ENCODE measurements at places on chromosomes 4 and X.

- no peak for DNase-seq
These were observed 128.7 kb upstream of the TLL1 start for GRCh38 chr4:165744370-165744769.

DNA sequence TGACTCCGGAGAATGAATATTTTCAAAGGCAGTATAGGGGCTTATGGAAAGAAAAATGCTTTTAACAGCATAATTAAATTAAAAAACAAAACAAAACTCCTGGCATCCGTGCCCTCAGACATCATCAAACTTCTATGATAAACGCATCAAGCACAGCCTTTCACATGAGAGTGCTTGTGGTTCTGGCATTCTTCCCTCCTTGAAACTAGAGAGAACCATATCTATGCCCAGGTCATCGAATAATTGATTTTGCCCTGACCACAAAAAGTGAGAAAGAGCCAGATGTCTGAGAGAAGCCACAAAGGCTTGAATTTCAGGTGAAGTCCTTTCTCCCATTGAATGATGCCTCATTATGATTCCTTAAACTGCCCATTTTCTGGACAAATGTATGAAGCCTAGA is 286.8 kb downstream of the CBLL2 start:
- DNase-seq, result no peak

DNA sequence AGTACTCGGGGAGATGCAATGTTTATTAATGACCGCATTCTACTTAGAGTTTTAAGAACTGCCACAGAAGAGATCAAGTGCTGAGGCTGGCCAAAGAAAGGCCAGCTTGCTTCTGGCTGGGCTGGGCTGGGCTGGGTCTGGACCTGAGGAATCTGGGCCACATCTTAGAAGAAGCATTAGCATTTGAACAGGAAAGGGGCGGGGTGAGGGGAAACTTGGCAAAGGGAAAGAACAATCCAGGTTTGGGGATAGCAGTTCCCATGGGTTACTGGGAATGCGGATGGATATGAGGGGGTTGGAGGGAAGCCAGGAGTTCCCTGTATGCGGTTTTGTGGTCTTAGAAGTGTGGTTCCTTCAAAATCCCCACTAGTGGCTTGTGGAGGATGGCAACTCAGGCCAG is 83.3 kb downstream of the CLDN34 start:
- DNase-seq, result no peak

DNA sequence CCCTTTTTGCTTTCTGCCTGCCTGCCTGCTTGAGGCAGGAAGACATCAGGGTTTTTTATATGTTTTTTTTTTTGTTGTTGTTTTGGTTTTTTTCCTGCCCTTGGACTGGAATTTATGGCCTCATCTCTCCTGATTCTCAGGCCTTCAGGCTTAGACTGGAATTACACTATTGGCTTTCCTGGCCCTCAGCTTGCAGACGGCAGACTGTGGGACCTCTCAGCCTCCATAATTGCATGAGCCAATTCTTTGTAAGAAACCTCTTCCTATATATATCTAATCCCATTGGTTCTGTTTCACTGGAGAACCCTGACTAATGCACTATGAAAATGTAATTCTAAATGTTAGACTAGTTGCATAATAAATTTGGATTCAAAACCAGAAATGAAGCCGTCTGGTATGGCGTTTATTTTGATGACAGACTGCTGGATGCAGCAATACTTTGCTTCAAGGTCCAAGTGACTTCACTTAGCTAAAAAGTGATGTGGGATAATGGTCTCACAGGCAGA is 59.0 kb downstream of the SEL1L3 start:
- DNase-seq, result no peak

DNA sequence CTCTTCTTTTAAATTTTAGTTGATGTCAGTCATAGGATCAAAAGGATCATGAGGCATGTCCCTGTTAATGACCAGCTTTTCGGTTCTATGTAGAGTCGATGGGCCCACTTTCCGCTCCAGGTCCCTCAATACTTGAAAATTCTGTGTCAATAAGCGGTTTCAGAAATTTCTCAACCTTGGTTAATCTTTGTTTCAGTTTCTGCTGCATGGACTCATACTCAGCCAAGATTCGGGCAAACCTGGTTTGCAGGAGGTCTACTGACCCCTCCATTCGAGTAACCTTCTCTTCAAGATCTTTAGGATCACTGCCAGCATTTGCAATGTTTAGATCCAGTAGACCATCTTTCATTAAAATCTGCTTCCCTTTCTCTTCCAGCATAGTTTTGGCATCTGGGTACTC is 22.0 kb upstream of the NFXL1 start:
- no peak for DNase-seq

DNA sequence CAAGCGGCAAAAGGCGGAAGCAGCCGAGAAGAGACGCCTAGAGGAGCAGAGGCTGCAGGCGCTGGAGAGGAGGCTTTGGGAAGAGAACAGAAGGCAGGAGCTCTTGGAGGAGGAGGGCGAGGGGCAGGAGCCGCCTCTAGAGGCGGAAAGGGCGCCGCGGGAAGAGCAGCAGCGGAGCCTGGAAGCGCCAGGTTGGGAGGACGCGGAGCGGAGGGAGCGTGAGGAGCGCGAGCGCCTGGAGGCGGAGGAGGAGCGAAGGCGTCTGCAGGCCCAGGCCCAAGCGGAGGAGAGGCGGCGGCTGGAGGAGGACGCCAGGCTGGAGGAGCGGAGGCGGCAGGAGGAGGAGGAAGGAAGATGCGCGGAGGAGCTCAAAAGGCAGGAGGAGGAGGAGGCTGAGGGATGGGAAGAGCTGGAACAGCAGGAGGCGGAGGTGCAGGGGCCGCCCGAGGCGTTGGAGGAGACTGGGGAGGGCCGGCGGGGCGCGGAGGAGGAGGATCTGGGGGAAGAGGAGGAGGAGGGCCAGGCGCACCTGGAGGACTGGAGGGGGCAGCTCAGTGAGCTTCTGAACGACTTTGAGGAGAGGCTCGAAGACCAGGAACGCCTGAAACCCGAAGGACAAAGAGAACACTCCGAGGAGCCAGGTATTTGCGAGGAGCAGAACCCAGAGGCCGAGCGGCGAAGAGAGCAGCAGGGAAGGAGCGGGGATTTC is 72.9 kb downstream of the AASDH start:
- no peak for DNase-seq

- no peak for DNase-seq
These were observed 52.9 kb downstream of the MAP7D2 start for GRCh38 chrX:20063716-20064351.

- DNase-seq, result no peak
These were observed 247.4 kb upstream of the AR start for GRCh38 chrX:67296395-67296794.

GRCh38 chrX:124530803-124531202 is 184.4 kb downstream of the SH2D1A start:
- DNase-seq, result no peak

GRCh38 chrX:13700380-13700779 is 11.5 kb downstream of the RAB9A start:
- no peak for DNase-seq

DNA sequence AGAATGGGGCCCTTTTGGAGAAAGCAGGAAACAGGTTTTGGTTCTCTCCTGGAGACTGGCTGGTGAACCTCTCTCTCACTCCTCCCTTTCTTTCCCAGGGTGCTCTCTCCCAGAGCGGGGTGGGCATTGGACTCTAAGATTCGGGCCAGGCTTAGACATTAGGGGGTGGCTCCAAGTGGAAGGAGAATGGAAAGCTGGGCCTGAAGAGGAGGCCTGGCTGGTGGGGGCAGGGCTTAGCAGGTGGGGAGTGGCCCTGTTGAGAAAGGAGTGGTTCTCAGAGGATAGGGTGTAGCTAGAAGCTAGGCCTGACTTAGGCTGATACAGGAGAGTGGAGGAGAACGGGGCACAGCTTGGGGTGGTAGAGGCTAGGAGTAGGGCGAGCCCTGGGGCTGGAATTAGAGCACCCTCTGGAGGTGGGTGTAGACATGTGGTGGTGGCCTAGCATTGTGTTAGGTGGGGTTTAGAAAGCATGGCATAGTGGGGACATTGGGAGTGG is 5.7 kb downstream of the PLP2 start:
- DNase-seq, result no peak

DNA sequence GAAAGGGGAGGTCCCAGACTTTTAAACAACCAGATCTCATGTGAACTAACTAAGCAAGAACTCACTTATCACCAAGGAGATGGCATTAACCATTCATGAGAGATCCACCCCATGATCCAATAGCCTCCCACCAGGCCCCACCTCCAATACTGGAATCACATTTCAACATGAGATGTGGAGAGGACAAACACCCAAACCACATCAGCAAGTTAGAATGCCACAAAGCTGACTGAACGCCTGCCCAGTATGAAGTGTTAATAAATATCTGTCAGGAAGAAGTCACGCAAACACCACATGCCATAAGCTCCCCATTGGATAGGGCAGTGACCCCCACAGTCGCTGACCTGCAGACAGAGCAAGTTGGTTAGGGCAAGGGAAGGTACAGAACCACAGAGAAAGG is 14.3 kb downstream of the SLC10A6 start:
- no peak for DNase-seq

DNA sequence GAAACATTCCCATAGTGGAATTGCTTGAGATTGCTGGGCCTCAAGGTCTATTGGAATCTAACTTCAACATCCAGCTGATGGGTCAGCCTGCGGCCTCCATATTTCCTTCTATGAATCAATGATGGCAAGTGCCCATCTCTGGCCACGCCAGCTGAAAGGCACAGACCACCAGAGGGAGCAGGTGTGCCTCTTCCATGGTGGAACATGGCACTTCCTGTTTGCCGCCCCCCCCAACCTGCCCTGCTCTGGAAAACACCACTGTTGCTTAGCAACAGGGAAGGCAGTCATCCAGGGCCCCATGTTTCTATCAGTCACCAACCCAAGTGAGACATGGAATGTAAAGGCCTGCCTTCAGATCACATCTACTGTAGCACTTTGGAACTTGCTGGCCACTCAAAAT is 11.6 kb downstream of the PAGE4 start:
- no peak for DNase-seq

GRCh38 chrX:13277539-13277938 is 42.3 kb downstream of the ATXN3L start:
- no peak for DNase-seq

DNA sequence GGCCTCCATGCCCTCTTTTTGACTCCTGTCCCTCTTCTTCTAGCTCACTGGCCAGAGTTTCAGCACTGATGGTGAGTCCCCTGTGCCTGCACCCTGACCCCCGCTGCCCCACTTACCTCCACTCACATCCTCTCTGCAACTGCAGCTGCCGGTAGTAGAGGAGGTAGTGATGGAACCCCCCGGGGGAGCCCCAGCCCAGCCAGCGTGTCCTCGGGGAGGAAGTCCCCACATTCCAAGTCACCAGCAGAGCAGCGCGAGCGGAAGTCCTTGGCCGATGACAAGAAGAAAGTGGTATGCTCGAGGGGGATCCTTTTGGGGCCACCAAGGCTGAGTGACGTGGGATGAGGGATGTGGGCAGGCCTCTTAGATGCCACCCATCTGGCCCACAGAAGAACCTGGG is 5.8 kb downstream of the ARAF start:
- no peak for DNase-seq

DNA sequence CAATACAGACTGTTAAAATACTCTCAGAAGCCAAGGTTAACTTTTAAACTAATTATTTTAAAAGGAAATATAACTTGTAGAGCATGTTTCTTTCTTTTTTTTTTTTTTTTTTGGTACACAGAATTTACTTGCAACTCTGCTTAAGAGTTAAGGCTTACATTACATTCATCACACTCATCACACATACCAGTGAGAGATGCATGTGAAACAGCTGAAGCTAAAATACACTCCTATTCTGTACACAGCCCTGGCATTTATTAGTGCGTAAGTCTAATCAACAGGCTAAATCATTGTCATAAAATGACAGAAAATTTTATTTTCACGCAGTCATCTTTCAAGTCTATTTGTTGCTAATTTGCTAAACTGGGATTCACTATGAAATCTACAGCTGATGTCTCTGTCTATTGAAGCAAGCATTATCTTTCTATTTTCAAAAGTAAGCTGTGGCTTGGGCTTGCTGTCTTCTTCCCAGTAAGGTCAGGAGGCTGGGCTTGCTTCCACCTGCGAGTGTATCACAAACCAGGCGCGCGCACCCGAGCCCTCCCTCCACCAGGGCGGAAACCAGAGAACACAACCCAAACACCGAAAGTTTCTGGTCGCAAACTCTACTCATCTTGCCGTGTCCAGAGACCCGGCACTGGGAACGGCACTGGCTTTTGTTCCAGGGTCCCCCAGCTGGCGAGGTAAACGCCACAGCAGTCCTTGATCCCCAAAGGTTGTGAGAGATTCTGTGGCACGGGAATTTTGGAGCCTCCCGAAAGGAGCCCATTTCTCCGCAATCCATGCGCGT is 3.9 kb downstream of the MAML3 start:
- DNase-seq, result no peak

- no peak for DNase-seq
These were observed 271.9 kb downstream of the PABPC4L start for GRCh38 chr4:133929531-133930239.

GRCh38 chrX:104430072-104430741 is 135.8 kb upstream of the IL1RAPL2 start:
- DNase-seq, result no peak

- no peak for DNase-seq
These were observed 20.5 kb downstream of the MAOB start for GRCh38 chrX:43861750-43862149.

GRCh38 chr4:40484346-40485090 is 145.1 kb downstream of the RBM47 start:
- no peak for DNase-seq

GRCh38 chr4:23945451-23946017 is 55.7 kb upstream of the PPARGC1A start:
- DNase-seq, result no peak

GRCh38 chrX:54928876-54929275 is 8.3 kb downstream of the TRO start:
- DNase-seq, result no peak

- no peak for DNase-seq
These were observed 145.9 kb downstream of the CPEB2 start for GRCh38 chr4:15148199-15148598.

GRCh38 chrX:153966283-153966688 is 5.3 kb downstream of the HCFC1 start:
- no peak for DNase-seq

DNA sequence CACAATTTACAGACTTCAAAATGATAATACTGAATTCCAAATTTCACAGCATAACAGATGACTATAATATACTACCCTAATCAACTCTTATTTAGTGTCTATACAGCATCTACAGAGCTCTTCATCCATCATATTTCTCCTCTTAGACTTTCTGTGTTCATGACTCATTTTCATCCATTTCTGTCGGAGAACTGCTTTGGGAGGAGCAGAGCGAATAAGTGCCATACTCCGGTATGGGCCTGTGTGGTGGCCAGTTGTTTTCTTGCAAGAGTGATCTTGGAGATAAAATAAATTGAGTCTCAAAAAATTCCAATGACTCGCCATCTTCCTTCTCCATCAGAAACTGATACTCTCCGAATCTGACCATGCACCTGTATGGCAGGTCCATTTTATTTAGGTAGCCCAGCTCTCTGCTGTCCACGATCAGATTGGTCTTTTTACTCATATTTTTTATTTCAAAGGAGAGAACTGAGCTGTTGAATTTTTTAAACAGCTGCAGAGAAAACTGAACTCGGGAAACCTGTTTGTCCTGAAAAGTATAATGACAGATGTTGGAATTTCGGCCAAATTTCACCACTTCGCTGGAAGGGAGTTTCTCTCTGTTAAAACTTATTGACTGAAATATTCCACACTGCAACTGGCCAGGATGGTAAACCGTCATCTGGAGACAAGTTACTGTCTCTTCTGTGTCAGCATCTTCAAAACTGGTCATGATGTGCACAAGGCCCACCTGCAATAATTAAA is 7.8 kb downstream of the TIFA start:
- no peak for DNase-seq
